HEK293T (cell line): ENCODE measurements at places on chromosomes 2 and 18.

GRCh38 chr2:121078899-121079298 lies 206.1 kb downstream of the TFCP2L1 start:
- DNase-seq, result no peak

- no peak for DNase-seq
Measured at GRCh38 chr18:1604751-1605150, 700.1 kb downstream of the ADCYAP1 start.

GRCh38 chr2:64243081-64244036 lies 99.1 kb upstream of the PELI1 start:
- no peak for DNase-seq

GRCh38 chr2:168635065-168635577 lies 167.3 kb upstream of the NOSTRIN start:
- no peak for DNase-seq

DNA sequence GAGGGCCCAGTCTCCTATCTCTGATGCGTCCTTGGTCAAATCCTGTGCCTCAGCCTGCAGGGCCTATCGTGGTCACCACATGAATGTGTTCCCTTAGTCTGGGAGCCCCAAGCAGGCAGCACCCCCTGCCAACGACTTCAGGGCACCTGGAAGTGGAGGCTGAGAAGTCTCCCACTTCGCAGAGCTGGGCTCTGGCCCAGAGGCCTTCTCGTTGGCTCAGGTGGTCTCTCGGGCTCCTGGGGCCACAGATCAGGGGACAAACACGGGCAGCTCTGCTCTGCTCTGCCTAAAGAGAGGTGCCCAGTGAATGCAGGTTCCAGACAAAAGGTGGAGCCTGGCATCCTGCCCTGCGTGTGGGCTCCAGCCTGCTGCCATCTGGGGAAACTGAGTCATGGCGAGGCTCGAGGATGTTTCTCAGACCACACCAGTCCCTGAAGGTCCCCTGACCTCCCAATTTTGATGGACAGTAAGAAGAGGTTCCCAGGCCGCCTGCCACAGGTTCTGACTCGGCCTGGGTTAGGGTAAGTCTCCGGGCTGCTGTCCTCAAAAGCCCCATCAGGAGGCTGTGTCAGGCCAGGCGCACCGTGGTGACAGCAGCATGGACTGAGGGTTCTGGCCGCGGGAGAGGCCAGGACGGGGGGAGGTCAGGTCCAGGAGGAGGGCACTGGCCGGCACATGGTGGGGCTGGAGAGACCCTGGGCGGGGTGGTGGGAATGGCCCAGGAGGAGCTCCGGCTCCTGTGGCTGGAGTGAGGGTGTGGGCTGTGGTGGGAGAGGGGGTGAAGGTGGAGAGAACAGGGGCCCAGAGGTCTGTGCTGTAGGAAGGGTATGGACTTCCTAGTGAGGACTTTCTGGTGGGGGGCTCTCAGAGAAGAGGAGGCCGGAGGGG lies 1.4 kb upstream of the TEKT4 start:
- no peak for DNase-seq

GRCh38 chr2:196399096-196399495 lies 227.7 kb upstream of the STK17B start:
- DNase-seq, result no peak

DNA sequence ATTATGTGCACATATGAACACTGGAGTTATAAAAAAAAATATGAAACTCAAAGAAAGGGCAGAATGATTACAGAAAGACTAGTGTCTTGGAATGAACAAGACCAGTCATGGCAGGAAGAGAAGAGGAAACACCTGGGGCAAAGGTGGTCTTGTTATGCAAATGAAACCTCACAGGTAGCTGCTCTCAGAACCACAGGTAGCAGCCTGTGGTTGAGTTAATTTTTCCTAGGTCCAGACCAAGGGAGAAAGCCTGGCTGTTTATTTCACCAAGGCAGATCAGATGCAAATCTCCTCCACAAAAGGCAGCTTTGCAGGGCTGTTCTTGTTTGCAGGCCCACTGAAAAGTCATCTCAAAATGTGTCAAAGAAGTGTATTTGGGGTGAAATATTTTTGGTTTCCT lies 785.8 kb downstream of the RNF144A start:
- DNase-seq, result no peak

GRCh38 chr18:72246076-72246475 lies 298.1 kb downstream of the CBLN2 start:
- no peak for DNase-seq

DNA sequence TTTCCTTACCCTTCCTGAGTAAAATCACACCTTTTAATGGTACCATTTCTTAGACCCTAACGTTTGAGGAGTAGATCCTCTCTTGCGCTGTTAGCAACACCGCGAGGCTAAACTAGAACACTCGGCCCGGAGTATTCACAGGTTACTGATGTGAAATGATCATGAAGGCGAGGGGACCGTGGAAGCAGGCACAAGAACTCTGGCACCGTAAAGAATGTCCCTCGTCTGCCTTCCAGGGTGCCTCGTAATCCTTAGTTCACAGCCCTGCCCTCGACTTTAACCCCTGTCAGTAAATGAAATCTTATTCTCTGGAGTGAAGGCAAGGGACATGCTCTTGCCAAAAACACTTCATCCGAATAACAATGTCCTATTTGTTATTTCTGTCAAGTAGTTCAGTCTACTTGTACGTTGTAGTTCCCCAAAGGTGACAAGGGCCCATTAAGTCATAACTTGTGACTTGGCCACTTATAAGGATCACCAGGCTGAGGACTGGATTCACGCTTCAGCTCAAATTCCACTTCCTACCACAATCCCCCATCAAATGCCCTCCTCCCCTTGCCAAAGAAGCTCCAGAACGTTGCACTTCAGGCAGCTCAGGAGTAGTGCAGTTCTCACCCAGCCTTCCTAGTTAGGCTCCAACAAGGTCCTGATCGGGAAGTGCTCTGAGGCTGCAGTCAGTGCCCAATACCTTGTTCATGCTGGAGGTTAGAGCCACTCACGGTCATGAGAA lies 43.3 kb upstream of the ITM2C start:
- no peak for DNase-seq

GRCh38 chr2:176531608-176532007 lies 262.4 kb downstream of the MTX2 start:
- no peak for DNase-seq

DNA sequence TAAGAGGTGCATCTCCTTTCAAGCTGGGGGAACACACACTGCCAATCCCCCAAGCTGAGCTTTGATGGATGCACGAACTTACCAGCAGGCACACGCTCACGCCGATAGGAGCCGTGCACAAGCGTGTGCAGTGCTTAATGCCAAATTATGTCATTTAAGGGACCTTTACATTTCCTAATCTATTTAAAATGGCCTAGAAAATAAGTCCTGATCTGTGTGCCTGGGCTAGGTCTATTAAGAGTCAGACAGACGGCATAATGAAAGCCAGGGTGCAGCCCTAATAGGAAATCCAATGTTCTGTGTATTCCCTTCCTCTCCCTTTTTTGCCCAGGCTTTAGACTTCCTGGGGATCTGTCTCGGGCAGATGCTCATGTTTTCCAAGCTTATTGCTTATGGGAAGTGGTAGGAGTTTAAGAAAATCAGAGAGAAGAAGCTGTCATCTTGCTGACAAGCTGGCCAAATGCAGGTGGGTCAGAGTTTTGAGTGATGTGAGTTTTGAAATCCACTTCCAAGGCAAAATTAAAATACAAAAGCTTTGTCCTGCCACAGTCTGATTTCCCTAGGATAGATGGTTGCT lies 142.6 kb downstream of the MYT1L start:
- DNase-seq, result no peak

GRCh38 chr2:10000541-10000940 lies 42.8 kb upstream of the KLF11 start:
- DNase-seq, result no peak
